ENCODE measurements at places on chromosomes 6 and 20.
A peak's percentile ranks its signal among the peaks of the same experiment; 100 is the strongest.

GRCh38 chr6:157982102-157982562 lies 469 bp downstream of the SYNJ2 start:
- peak; percentile 25 for DNase-seq

- DNase-seq = no peak
Measured at GRCh38 chr6:97813889-97814567, 531.0 kb upstream of the MMS22L start.

DNA sequence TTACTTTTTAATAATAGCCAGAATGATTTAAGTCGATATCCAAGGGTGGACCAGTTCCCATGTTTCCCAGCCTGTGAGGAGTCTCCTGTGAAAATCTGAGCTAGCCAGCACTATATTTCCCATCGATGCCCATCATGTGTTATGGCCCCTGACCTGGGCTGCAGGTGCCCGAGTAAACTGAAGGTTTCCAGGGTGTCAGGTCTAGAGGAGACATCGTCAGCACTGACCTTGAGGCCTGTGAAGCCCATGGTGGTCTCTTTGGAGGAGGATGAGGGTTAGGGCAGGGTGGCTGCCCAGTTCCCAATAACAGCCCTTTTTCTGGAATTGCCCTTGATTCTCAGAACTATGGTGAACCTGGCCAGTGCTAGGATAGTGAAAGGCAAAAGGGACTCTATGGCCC lies 63.0 kb upstream of the TOP1 start:
- no peak for DNase-seq

DNA sequence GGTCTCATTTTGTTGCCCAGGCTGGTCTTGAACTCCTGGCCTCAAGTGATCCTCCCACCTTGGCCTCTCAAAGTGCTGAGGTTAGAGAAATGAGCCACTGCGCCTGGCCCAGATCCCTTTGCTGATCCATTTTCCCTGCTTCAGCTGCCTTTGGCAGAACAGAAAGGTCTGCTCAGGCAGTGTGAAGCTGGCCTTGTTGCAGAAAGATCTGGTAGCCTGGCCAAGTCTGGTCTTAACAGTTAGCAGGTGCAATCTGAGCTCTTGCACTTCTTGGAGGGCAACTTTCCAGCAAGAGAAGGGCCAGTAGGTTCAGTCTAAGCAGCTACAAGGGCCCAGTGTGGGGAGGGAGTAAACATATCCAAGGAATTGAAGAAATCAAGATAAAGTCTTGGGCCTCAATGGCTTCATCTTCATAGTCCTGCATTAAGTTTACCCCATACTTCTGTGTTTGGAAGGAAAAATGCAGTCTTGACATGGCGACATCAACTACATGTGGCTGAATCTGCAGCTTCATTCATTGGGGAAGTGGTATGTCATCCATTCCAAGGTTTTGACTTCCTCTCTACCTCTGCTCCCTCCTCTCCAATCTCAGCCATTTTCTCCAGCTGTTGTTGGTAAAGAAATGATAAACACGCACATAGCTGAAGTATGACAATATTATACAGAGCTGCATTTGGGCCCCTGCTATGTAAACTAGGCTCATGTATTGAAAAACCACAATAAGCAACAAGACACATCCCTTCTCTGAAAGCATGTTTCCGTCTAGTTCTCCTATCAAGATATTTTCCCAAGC lies 39.0 kb upstream of the NEDD9 start:
- DNase-seq = no peak

DNA sequence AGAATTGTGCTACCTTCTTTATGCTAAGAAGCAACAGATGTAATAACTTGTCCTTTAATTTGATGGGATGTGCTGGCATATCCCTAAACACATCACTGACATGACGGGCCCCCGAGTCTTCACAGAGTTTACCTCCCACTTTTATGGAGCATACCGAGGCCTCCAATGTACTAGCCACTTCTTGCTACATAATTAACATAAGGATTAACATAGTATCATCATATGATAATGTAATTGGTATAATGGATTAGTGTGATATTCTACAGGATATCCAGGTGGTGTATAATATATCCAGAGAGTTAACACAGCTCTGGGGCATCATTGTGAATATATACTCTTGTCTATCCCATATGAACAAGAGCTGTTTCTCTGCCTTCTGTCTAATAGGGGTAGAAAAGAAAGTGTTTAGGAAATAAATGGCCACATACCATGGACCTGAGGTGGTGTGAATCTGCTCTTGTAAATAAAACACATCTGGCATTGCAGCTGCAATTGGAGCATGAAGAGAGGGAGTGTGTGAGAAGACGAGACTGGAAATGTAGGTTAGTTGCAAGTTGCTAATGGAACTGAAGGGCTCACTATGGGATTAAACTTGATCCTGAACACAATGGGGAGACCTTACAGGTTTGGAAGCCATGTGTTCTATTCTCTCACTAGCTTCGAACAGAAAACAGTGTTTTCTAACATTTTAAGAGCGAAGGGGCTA lies 102.3 kb downstream of the IYD start:
- DNase-seq = no peak

DNA sequence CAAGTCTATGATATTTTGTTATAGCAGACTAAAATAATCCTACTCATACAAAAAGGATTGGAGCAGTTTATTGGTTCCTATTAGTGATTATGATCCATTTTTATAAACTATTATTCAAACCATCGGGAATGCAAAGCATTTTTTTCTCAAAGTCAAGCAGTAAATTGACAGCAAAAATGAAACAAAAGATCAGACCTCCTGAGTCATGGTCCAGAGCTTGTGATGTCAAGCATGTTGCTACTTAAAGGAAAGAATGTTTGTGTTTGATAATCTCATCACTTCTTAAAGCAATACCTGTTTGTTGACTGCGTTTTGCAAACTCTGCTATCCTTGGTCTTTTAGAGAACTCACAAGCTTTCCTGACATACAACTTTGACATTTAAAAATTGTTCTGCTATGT lies 204.4 kb downstream of the SAMD5 start:
- DNase-seq = no peak
